ENCODE measurements at places on chromosomes 7 and 10.

GRCh38 chr10:78866731-78867554 is 201.8 kb upstream of the ZMIZ1 start:
- no peak for DNase-seq

GRCh38 chr10:122245897-122246296 is 25.2 kb upstream of the BTBD16 start:
- DNase-seq, result no peak

GRCh38 chr10:83760142-83760541 is 379.2 kb upstream of the GHITM start:
- DNase-seq, result no peak

- DNase-seq, result no peak
These were observed 161.8 kb upstream of the MTPN start for GRCh38 chr7:136138991-136139390.

- DNase-seq, result peak; percentile 52
These were observed 50.6 kb upstream of the ITGB1 start for GRCh38 chr10:33008499-33009243.

GRCh38 chr7:132239422-132239994 is 336.8 kb downstream of the PLXNA4 start:
- no peak for DNase-seq

GRCh38 chr7:32155712-32156111 is 85.5 kb upstream of the PDE1C start:
- DNase-seq, result no peak

- no peak for DNase-seq
These were observed 240.2 kb downstream of the ADAM12 start for GRCh38 chr10:126147866-126148587.

DNA sequence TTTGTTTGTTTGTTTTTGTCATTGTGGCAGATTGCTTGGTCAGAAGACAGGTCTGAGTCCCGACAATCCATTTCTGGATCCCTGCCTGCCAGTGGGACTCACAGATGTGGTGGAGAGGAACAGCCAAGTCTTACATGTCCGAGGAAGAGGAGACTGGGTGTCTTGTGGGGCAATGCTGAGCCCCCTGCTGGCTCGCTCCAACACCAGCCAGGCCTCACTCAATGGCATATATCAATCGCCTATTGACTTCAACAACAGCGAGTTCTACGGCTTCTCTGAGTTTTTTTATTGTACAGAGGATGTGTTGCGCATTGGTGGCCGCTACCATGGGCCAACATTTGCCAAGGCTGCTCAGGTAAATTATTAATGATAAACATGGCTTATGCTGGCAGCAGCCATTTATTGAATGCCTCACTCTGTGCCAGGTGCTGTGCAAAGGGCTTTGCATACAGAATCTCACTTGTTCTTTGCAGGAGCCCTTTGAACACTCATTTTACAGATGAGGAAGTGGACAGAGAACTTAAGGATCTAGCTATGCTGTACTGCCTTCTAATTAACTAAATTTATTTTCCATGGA is 33.3 kb downstream of the COX15 start:
- no peak for DNase-seq

DNA sequence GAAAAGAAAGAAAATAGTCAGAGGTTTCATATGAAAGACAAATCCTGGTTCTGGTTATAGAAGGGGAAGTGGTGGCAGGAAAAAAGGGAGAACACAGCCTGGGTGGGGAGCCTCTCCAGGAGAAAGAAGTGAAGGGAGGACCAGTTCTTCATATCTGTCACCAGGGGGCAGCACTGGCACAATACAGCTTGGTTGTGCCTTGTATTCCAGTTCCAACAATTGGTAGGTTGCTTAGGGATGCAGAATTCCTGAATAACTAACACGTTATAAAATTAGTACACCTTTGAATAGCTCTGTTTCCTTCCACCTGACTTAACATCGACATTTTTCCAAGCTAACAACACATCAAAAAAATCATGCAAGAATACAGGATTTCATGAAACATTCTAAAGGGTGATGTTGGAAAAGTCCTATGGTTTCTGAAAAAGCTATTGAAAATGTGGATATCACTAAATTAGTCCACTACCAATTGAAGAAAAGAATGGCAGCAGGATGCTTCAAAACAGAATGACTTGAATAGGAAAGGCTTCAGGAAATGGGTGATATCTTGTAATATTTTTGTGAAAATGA is 52.9 kb downstream of the CYP26A1 start:
- DNase-seq, result peak; percentile 34

DNA sequence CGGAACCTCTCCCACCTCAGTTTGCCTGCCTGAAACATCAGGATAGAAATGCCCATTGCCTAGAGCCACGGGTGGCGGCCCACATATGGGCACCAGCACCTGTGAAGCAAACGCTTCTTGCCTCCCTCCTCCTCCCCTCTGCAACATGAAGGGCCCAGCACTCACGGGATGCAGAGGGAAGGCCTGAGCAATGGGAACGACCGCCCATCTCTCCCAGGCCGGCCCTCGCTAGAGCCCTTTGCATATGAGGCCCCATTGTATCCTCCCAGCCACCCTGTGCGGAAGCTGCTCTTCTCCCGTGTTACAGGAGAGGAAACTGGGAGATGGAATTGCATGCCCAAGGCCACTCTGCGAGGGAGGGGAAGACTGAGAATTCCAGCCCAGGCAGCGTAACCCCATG is 88.2 kb downstream of the RGS10 start:
- peak; percentile 33 for DNase-seq

DNA sequence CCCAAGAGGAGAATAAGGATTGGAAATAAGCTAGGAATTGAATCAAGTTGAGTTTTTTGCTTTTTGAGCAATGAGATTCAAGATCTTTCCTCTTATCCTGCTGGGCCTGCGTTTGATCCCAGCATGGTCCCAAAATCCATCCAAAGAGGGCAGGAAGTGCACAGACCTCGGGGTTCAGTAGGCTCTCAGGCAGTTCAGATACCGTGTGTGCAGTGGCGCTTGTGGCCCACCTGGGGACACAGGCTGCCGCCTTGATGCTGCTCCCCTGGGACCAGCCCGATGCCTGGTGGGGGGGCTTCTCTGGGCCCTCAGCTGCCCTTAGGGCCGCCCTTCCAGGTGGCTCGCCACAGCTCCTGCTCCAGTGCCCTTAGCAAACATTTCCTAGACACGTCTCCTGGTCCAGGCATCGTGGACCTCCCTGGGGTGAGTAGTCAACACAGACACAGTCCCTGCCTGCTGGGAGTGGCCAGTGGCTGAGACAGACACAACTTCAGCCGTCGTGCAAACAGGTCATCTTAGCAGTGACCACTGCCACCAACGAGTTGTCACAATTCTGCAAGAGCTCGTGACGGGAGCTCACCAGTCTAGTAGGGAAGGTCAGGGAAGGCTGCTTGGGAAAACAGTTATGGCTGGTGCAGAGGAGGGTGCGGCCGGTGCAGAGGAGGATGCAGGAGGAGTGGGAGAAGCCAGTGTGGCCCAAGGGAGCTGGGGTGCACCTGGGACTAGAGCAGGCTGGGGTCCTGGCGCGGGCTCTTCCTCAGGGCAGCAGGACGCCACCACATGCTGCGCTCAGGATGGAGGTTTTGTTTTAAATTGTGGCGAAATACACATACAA is 21.7 kb upstream of the JAKMIP3 start:
- no peak for DNase-seq

- DNase-seq, result no peak
These were observed at the start of gene CPN1 for GRCh38 chr10:100081075-100082001. CPN1 (minus strand) TSS chr10:100081869; CDS start chr10:100081625, 244 bp downstream.

- DNase-seq, result no peak
These were observed 589.0 kb downstream of the SUGCT start for GRCh38 chr7:40723829-40724228.

GRCh38 chr7:80908360-80908797 is 10.5 kb downstream of the SEMA3C start:
- no peak for DNase-seq

- peak; percentile 19 for DNase-seq
These were observed 59.2 kb upstream of the OIT3 start for GRCh38 chr10:72834183-72834825.

- DNase-seq, result no peak
These were observed 335.1 kb downstream of the ADARB2 start for GRCh38 chr10:1402016-1402770.

GRCh38 chr7:119254742-119255141 is 1018.2 kb upstream of the KCND2 start:
- no peak for DNase-seq

- DNase-seq, result no peak
These were observed 314.0 kb downstream of the CDK14 start for GRCh38 chr7:90910136-90910535.

DNA sequence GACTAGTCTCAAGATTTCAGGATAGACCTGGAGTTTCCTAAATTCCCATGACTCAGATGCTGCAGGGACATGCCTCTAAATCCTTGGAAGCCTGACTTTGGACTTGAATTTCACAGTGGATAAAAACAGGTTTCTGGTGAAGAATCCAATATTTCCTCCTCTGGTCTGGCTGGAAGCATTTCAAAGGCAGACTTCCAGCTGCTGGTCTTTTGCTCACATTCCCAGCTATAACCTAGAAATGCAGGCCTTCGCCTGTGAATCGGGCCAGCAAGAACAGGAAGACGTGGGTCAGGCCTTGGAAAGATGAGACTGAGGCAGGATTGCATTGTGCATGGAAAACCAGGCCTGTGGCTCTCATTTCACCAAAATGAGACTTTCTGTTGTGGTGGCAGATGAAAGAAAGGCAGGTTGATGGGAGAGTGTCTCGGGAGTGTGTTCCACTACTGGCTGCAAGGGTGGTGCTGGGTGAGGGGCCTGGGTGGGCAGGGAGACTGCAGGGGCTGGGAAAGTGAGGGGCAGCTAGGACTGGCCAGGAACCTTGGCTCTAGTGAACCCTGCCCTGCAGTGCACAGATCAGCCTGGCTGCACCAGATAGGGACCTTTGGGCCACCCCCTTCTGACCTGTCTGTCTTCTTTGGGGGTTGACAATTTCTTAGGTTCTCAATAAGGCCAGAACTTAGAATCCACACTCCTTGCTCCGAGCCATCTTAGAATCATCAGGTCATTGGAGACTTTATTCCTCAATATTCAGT is 488.8 kb upstream of the MKI67 start:
- DNase-seq, result no peak

DNA sequence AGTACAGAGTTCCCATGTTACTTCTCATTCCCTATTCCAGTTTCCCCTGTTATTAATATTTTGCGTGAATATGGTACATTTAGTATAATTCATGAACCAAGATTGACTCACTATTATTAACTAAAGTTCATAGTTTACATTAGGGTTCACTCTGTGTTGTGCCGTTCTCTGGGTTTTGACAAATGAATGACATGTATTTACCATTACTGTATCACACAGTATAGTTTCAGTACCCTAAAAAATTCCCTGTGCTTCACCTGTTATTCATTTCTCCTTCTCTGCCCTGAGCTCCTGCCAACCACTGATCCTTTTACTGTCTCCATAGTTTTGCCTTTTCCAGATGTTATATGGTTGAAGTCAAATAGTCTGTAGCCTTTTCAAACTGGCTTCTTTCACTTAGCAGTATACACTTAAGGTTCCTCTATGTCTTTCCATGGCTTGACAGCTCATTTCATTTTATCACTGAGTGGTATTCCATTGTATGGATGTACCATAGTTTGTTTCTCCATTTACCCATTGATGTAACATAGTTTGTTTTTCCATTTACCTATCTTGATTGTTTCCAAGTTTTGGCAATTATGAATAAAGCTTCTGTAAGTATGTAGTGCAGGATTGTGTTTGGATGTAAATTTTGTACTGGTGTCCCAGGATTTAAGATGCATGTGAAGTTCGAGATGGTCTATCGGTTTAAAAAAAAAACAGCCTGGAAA is 58.8 kb downstream of the CDK14 start:
- no peak for DNase-seq

DNA sequence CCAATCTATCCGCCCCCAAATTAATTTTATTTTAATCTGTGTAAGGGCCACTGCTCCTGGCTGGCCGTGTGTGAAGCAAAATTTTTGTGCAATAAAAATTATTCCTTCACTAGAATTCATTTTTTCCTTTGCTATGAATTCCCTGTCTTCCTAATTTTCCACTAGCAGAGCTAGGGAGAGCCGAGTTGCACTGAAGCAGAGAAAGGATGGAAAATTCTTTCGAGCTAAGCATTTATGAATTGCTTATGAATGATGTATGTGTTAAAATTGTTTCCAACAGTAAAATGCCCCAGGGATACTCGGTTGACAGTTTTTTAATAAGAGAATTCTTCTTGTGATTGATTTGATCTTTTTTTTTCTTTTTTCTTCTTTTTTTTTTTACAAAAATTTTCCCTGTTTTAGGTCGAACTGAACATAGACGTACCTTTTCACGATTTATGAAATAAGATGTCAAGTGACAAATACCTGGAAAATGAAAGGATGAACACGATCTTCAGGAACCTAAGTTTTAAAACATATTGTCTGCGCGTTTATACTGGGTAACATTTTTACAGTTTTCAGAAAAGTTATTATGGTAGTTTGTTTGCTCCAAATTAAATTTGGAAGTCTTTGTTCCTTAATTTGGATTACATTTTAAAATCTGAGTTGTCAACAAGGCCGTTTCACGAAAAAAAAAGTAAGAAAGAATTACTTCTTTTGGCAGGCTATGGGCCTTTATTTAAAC is 288.8 kb upstream of the NFE2L3 start:
- no peak for DNase-seq

DNA sequence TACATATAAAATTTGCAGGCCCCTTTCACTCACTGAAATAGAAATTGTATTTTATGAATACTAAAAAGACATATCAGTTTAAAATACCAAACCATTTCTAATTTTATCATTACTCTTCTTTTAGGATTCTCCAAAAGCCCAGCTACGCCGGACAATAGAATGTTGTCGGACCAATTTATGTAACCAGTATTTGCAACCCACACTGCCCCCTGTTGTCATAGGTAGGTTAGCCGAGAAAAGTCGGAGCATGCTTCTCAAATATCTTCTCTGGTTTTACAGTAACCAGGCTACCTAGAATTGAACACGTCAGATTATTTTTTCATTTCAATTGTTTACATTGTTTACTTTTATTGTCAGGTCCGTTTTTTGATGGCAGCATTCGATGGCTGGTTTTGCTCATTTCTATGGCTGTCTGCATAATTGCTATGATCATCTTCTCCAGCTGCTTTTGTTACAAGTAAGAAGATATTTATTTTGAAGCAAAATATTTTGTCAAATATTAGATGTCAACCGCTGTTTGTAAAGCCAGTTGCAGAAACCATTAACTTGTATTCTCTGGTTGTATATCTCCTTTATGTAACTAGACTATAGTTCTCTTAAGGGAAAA is 57.6 kb downstream of the MMRN2 start:
- DNase-seq, result peak; percentile 56

DNA sequence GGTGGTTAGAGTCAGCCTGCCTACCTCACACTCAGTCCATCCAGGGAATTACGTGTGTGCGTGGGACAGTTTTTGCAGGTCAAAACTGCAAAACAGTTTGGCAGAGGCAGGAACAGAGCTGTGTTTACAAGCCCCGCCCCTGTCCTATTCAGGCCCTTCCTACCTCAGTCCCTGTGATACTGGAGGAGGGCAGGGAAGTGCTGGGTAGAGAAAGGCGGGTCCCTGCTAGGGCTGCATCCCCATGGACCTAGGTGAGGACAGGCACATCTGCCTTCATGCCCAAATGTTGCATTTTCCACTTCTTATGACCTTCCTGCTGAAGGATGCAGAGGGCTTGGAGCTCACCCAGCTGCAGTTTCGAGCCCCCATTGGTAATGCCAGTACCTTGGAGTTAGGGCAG is 25.1 kb downstream of the SBDS start:
- DNase-seq, result peak; percentile 24

- DNase-seq, result no peak
These were observed 167.0 kb downstream of the CTTNBP2 start for GRCh38 chr7:117706210-117706609.
